Right lung (tissue), 10 donors: ENCODE measurements at places on chromosomes 12 and 14. TPM values are rescaled to one million over a fixed set of nuclear protein-coding genes. Genes with fewer than 3 reads are reported as not detected.

RAD51AP1 gene
- 40.5 TPM for polyA plus RNA-seq

CDC42BPB gene
- polyA plus RNA-seq = 63.1 TPM

DNA sequence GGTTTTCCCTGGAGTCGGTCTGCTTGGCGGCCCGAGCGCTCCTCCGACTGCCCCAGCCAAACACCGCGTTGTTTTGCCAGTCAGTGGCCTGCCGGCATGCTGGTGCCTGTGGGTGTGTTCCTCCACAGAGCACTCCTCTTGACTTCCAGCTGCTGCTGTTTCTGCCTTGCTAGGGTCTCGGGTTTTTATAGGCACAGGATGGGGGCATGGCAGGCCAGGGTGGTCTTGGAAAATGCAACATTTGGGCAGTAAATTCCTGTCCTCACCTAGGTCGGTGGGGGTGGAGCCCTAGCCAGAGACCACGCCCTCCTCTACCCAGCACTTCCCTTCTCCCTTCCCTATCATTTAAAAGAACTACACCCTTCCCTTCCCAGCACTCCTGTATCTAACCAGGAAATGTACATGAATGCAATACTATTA is 34.7 kb upstream of the VASH1 start:
- DNase-seq = no peak

DNA sequence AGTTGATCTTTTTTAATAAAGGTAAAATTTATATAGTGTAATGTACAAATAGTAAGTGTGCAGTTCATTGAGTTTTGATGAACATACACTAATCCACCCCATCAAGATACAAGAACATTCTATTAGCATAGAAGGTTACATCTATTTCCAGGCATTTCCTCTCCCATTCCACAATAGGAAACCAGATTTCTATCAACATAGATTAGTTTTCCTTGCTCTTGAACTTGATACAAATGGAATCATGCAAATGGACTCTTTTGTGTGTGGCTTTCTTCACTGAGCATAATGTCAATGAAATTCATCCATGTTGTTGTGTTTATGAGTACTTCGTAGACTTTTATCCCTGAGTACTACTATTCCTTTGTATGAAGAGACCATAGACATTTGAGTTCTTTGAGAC is 10.8 kb downstream of the STYX start:
- DNase-seq = no peak

MYO1H gene
- polyA plus RNA-seq = 0.26 TPM

GRCh38 chr12:57740656-57741412 is 2.3 kb upstream of the AGAP2 start:
- no peak for DNase-seq

DNA sequence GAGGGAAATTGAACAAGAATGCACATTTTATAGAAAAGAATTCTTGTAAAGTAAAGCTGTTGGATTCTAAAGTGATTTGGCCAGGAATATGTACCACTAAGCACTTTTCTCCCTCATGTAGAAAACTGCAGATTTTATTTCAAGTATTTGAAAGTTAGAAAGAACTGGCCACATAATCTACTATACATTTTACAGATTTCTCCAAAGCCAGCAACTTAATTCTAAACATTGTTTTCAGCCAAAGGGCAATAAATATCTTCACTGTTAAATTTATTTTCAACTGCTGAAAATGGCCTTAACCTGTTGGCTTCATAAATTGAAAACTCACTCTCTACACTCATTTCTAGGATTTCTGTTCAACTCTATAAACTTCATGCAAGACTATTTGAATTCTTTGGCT is 15.6 kb upstream of the KERA start:
- DNase-seq = no peak

DNA sequence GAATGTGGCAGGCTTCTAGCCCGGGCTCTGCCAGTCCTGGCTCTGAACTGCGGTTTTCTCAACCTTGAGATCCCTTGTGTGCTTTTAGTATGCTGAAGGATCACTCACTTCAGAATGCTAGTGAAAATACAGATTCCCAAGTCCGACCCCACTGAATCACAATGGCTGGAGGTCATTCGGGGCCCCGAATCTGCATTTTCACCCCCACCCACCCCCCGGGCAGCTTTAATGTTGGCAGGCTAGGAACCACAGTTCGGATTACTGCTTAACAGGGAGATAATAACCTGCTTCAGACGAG is 573 bp upstream of the SUSD6 start:
- no peak for DNase-seq

KLRG1 gene
- polyA plus RNA-seq = 1.5 TPM

DNA sequence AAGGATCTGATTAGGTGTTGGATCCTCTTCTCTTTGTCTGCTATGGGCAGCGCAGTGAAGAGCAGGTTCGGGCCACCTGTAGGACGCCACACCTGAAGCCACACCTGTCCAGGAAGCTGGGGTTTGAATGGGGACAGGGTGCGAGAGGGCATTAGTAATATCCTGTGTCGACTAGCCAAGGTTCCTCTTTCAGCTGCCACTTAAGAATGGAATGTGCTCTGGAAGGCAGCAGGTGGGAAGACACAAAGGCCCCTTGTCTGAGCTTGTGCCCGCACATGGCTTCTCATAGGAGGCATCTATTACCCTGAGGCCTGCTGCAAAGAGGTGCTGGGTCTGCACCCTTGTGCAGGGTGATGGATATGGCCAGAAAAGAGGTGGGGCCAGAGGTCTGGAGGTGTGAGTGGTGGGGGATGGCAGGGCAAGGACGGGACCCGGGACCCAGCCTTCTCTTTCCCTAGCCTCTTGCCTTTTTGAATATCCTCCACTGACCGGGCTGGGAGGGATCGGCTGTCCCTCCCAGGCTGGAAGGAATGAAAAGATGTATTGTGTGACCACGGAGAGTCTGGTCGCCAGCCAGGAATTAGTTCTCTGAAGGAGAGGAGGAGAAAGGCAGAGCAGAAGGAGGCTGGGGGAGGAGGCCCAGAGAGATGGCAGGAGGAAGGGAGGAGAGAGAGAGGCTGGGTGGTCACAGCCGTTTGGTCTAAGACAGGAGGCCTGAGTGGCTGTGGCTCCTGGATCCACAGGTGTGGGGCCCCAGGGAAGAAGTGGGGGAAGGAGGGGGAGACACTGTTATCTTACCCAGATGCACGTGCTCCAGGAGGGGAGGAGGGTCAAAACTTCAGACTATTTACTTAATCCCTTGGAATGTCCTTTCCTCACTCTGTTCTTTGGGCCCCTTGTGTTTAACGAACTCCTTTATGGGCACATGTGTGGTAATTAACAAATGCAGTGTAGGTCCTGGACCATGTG is 101.5 kb downstream of the SMOC1 start:
- DNase-seq = no peak

GRCh38 chr12:77932216-77932615 is 101.5 kb downstream of the NAV3 start:
- no peak for DNase-seq

GRCh38 chr12:65155784-65156183 is 13.6 kb upstream of the LEMD3 start:
- DNase-seq = no peak

DNA sequence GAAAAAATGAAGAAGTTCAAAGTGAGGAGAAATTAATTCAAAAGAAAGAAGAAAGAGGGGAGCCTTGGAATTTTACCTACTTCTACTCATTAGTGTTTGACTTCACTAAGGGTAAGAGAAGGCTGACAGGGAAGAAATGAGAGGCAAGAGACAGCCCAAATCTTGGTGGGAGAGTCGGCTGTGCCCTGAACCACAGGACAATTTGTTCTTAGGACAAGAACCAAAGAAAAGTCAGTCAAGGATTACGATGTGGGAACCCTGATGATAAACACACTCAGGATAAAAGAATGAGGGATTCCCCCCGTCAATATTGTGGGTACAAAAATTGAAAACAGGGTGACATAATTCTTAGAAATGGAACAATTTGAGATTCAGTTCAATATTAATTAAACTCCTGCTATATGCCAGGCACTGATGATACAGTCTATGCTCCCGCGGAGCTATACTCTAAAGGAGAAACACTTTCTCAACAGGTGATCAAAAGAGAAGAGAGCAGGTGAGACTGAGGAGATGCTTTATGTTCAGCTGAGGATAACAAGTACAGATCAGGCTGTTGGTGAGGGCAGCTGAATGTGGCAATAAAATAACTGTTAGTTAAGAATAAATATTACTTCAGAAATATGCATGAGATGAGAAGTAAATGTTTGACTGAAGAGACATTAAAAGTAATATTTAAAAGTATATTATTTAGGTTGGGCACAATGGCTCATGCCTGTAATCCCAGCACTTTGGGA is 175.4 kb downstream of the SLC25A21 start:
- no peak for DNase-seq

ARID4A gene
- polyA plus RNA-seq = 51.5 TPM

DNA sequence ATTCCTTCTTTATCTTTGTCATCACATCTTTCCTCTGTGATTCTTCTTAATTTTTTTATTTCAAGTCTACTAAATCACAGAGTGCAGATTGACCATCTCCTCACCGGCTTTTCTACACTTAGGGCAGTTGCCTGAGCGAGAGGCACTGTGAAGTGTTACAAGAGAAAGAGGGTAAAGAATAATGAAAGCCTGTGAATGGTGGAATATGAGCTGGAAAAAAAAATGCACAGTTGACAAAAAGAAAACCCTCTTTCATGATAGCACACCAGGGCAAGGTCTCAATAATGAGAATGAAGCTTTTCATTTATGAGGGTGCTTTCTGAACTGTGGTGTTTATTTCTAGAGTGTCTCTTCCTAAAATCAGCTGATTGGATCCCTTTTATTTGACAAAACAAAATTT is 106.2 kb upstream of the PDE3A start:
- no peak for DNase-seq

BDKRB1 gene
- 0.24 TPM for polyA plus RNA-seq

- DNase-seq = no peak
Observed at GRCh38 chr12:43884683-43885410, 49.0 kb downstream of the TMEM117 start.

FAIM2 gene
- polyA plus RNA-seq = 1.3 TPM

GRCh38 chr12:88867510-88867909 is 287.2 kb upstream of the KITLG start:
- DNase-seq = no peak

DNA sequence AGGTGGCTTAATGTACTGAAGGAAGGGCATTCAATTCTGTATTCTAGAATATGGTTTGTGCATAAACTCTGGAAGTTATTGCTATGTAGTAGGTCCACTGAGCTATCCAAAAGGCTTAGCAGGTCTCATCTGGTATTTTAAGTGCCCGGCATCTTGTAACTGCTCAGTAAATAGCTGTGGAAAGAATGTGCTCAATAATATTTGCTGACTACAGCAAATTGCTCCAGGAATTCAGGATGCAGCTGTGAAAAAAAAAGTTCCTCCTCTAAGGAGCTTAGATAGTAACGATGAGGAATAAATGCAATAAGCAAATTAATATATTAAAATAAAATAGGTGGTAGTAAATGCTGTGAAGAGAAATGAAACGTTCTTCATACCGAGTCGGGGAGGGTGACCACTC is 857.1 kb downstream of the AACS start:
- no peak for DNase-seq

DNA sequence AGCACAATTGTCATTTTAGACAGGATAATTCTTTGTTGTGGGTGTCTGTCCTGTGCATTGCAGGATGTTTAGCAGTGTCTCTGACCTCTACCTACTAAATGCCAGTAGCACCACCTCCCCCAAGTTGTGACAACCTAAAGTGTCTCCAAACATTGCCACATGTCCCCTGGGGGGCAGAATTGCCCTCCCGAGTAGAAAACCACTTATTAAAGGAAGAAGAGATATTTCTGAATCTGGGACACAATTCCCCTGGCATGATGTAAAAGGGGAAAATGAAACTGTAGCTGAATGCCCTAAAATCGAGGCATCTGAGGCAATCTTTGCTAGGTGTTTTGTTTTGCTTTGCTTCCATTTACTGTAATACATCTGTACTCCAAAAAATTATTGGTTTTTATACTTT is 116.8 kb upstream of the NAP1L1 start:
- DNase-seq = no peak

GRCh38 chr12:68831272-68831671 is 23.3 kb downstream of the MDM2 start:
- no peak for DNase-seq

DNA sequence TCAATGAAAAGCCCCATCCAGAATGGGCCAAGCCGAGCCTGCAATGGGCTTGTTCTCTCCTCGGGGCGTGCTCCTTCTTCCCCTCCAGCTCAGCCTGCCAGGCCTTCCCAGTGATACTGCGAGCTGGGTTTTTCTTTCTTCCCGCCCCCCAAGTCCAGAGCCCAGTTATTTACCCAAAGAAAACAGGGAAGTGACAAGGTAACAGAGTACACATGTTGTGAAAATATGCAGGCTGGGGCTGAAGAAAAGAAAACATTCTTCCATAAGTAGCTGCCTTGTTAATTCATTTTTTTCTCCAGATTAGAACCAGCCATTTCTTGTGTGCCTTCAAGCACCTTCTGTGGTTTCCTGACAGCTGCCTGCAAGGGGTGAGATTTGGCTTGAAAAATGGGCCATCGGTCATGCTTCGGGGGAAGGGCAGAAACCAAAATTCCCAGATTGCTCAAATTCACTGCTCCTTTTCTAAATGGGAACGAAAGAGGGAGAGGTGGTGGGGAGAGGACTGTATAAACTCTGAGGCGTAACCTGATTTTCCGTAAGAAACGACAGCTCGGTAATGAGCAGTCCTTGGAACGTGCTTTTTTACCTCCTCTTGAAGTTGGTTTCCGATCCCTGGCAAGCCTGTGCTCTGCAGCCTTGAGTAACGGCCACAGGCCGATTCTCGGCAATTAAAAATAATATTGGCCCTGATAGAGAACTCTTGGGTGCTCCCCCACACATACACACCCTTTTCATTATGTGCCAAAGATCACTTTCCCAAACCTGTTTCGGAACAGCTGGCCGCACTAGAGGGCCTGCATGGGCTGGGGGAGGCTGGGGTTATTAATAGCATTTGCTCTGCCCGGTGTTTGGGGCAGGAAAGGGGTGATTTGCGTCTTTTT is 229.4 kb downstream of the ZFP36L1 start:
- DNase-seq = no peak
